Prostate gland (tissue), 2 donors: ENCODE measurements at places on chromosomes 6 and 20. TPM values are rescaled to one million over a fixed set of nuclear protein-coding genes. Genes with fewer than 3 reads are reported as not detected.

DNA sequence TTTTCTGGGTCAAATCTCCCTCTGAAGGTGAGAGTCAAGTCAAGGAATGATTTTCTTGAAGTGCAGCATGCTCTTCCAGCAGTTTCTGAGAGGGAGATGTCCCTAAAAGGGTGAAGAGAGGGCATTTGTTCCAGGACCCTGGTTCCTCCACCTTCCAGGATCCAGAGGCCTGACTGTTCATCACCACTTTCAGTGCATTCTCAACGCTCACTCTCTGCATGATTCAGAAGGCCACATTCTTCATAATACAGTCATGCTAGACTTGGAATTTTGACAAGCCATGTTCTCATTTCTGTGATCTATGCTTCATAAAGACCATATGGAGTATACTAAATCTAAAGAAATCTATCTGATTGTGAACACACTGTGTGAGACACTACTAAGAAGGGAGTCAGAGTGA lies 85.1 kb downstream of the PDE7B start:
- no peak for DNase-seq

- DNase-seq, result no peak
These were observed 437.8 kb downstream of the CDH26 start for GRCh38 chr20:60395991-60396390.

GRCh38 chr6:136079701-136080565 lies 170.2 kb downstream of the MTFR2 start:
- no peak for DNase-seq

- peak; percentile 12 for DNase-seq
These were observed 77.1 kb downstream of the SGK1 start for GRCh38 chr6:134240665-134241431.

DNA sequence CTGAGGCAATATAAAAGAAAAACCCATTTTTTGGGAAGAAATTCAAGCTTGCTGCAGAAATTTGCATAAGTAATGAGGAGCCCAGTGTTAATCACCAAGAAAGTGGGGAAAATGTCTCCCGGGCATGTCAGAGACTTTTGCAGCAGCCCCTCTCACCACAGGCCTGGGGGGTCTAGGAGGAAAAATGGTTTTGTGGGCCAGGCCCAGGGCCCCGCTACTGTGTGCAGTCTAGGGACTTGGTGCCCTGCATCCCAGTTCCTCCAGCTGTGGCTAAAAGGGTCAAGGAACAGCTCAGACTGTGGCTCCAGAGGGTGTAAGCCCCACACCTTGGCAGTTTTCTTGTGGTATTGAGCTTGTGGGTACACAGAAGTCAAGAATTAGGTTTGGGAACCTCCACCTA lies 209.7 kb downstream of the HDGFL1 start:
- no peak for DNase-seq

GRCh38 chr20:39897058-39897457 lies 792.0 kb downstream of the MAFB start:
- DNase-seq, result no peak

Gene HCRTR2
- not detected for total RNA-seq

Gene PIM1
- 35.3 TPM for total RNA-seq
